ENCODE measurements at places on chromosomes 1 and 21. TPM values are rescaled to one million over a fixed set of nuclear protein-coding genes. Genes with fewer than 3 reads are reported as not detected.

UBE2U gene
- not detected for total RNA-seq

UBL4B gene
- 0.63 TPM for total RNA-seq

PRPF38A gene
- total RNA-seq = 13.5 TPM

VWA1 gene
- total RNA-seq = 6.8 TPM
